DND-41 (cell line): ENCODE measurements at places on chromosomes 4 and X.

GRCh38 chrX:80216086-80216485 is 201.5 kb downstream of the TBX22 start:
- no peak for DNase-seq
- H3K4me3 ChIP-seq: no peak overlapping the region
- no peaks in the 10 kb centered on the region for H3K4me1 ChIP-seq
- H3K27ac ChIP-seq: no peak overlapping the region
- H3K36me3 ChIP-seq: no peaks in the 10 kb centered on the region
- H3K27me3 ChIP-seq: no peaks in the 10 kb centered on the region

- no peaks in the 10 kb centered on the region for H3K36me3 ChIP-seq
- H3K27ac ChIP-seq: no peak overlapping the region
- no peak overlapping the region for H3K4me3 ChIP-seq
- H3K27me3 ChIP-seq: no peaks in the 10 kb centered on the region
- no peaks in the 10 kb centered on the region for H3K4me1 ChIP-seq
- no peak for DNase-seq
Measured at GRCh38 chrX:123215397-123216089, 31.5 kb downstream of the GRIA3 start.

DNA sequence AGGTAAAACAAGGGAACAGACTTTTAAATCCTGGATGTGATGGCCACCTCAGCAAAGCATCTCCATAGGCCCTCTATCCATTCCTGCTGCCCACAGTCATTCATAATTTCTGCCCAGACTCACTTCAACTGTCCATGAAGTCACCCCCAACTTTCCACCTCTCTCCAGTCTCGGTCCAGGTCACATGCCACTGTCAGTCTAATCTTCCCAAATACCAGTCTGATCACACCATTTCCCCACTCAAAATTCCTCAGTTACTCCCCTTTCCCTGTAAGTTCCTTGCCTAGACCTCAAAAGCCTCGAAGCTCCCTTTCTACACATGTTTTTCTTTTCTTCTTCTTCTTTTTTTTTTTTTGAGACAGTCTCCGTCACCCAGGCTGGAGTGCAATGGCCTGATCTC is 51.2 kb upstream of the HOPX start:
- no peaks in the 10 kb centered on the region for H3K4me1 ChIP-seq
- no peak overlapping the region for H3K27ac ChIP-seq
- peaks cover 2% of the 10 kb centered on the region for H3K27me3 ChIP-seq
- DNase-seq: no peak
- H3K36me3 ChIP-seq: no peaks in the 10 kb centered on the region
- no peak overlapping the region for H3K4me3 ChIP-seq

GRCh38 chrX:51876441-51876840 is 17.0 kb upstream of the MAGED1 start:
- H3K4me3 ChIP-seq: no peak overlapping the region
- H3K27ac ChIP-seq: no peak overlapping the region
- H3K27me3 ChIP-seq: no peaks in the 10 kb centered on the region
- H3K36me3 ChIP-seq: no peaks in the 10 kb centered on the region
- H3K4me1 ChIP-seq: no peaks in the 10 kb centered on the region

- no peak overlapping the region for H3K4me3 ChIP-seq
- no peaks in the 10 kb centered on the region for H3K36me3 ChIP-seq
- no peaks in the 10 kb centered on the region for H3K27me3 ChIP-seq
Measured at GRCh38 chr4:161564230-161564834, 599.5 kb downstream of the FSTL5 start.

GRCh38 chr4:152689615-152690501 is 10.1 kb upstream of the TMEM154 start:
- H3K27ac ChIP-seq: no peak overlapping the region
- no peaks in the 10 kb centered on the region for H3K4me1 ChIP-seq

DNA sequence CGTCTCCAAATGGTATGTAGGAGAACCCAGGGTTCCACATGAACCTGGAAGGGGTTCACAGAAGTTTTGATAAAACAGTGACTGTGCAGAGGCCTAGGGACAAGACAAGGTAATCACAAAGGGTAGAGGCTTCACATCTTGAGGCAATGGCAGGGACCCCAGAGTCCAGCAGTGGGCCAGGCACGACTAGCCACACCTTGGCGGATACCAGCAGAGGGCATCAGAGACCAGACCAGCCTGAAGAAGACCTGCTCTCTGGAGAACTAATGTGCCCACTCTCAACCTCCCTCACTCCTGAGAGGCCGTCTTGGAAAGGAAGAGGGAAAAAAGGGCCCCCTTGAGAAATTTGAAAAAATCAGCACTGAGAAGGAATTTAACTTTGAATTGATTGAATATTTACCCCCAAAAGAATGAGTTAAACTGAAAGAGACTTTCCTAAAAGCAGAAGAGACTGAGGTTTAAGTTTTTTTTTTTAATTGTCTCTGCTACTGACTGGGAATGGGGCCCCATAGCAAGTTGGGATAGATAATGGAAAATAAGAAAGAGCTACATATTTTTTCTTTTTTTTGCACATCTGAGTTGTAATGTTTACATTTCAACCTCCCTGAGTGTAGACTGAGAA is 243.8 kb upstream of the JADE1 start:
- no peaks in the 10 kb centered on the region for H3K36me3 ChIP-seq
- H3K4me3 ChIP-seq: no peak overlapping the region
- H3K27me3 ChIP-seq: no peaks in the 10 kb centered on the region
- no peak overlapping the region for H3K27ac ChIP-seq
- H3K4me1 ChIP-seq: no peaks in the 10 kb centered on the region

- H3K27ac ChIP-seq: no peak overlapping the region
- no peak for DNase-seq
- no peaks in the 10 kb centered on the region for H3K36me3 ChIP-seq
- no peaks in the 10 kb centered on the region for H3K4me1 ChIP-seq
- no peaks in the 10 kb centered on the region for H3K27me3 ChIP-seq
Measured at GRCh38 chr4:170872794-170873193, 783.0 kb upstream of the AADAT start.
